ENCODE measurements at places on chromosomes 16 and 17. TPM values are rescaled to one million over a fixed set of nuclear protein-coding genes. Genes with fewer than 3 reads are reported as not detected.

DNA sequence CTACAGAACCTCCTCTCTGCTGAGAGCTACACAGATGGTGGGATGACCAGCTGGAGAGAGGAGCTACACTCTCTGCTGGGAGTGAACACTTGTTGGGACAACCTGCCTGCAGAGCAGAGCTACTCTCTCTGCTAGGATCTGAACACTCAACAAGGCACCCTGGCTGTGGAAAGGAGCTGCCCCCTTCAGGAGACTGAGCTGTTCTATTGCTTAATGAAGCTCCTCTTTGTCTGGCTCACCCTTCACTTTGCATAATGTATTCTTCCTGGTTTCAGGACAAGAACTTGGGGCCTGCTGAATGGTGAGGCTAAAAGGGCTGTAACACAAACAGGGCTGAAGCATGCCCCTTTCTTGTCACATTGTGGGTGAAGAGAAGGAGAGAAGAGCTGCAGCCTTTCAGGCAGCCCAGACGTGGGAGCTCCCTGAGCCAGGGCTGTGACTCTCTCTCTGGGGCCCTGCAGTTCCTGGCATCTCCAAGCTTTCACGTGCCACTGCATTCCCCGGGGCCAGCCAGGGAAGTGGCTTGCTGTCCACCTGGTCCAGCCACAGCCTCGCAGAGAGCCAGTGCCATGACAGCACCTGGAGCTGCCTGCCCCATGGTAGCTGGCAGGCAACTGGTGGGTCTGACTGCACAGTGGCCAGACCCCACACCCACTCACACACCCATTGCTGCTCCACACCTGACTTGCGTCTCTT is 272.8 kb upstream of the KCNJ16 start:
- DNase-seq, result peak; percentile 5

DNA sequence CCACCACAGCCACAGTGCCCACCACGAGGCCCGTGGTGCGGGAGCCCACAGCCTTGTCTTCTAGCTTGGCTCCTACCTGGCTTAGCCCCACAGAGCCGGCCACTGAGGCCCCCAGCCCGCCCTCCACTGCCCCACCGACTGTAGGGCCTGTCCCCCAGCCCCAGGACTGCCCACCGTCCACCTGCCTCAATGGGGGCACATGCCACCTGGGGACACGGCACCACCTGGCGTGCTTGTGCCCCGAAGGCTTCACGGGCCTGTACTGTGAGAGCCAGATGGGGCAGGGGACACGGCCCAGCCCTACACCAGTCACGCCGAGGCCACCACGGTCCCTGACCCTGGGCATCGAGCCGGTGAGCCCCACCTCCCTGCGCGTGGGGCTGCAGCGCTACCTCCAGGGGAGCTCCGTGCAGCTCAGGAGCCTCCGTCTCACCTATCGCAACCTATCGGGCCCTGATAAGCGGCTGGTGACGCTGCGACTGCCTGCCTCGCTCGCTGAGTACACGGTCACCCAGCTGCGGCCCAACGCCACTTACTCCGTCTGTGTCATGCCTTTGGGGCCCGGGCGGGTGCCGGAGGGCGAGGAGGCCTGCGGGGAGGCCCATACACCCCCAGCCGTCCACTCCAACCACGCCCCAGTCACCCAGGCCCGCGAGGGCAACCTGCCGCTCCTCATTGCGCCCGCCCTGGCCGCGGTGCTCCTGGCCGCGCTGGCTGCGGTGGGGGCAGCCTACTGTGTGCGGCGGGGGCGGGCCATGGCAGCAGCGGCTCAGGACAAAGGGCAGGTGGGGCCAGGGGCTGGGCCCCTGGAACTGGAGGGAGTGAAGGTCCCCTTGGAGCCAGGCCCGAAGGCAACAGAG is 10.5 kb downstream of the VASN start:
- DNase-seq, result no peak

DNA sequence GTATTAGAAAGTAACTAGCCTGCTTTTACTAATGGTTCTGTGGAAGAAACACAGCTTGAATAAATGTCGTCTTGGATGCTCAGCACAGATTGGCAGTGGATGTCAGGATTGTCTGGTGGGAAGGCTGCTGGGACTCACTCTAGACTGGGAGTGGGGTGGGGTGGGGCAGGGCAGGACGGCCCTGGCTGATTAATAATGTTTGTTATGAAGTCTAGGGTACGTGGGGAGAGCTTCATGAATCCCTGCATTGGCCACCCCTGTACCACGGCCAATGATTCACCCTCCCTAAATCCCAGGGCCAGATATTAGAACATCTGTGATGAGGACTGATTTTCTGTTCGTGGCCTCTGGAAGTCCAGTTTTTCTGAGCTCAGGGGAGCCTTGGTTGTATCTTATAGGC is 421.0 kb downstream of the WWOX start:
- no peak for DNase-seq

G6PC1 gene
- not detected for total RNA-seq

NDUFB10 gene
- total RNA-seq, result 202 TPM

Data from MCF 10A (cell line).